ENCODE measurements at places on chromosomes 3 and 15.

GRCh38 chr15:52255008-52255407 lies 40.6 kb downstream of the MYO5C start:
- no peak for DNase-seq

GRCh38 chr3:189690237-189690636 lies 59.0 kb downstream of the TP63 start:
- DNase-seq, result no peak

- DNase-seq, result no peak
Measured at GRCh38 chr15:88911766-88912118, 1.4 kb downstream of the MFGE8 start.

DNA sequence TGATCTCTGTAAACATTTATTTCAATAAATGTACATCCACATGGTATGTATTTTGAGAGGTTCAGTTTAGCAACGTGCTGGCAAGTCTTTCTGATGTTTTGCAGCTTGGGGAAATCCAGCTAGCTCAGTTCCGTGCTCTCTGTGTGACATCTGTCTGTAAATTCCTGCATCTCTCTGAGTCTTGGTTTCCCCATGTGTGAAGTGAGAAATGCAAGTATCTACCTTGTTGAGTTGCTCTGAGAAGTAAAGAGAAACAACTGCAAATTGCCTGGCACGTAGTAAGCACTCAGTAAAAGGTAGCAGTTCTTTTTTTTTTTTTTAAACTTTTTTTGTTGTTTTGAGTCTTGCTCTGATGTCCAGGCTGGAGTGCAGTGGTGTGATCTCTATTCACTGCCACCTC lies 30.2 kb upstream of the MORF4L1 start:
- no peak for DNase-seq

DNA sequence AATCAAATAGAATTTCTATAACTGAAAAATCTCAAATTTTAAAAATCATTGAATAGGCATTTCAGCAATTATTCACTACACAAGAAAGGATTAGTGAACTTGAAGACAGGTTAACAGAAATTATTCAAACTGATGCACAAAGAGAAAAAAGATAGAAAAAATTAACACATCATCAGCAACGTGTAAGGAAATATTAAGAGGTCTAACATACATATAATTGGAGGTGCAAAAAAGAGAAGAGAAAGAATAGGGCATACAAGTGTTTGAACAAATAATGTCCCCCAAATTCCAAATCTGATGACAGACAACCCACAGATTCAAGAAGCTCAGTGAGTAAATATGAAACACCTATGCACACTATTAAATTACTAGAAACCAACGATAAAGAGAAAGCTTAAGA lies 57.1 kb downstream of the FBXL2 start:
- DNase-seq, result no peak

- DNase-seq, result no peak
Measured at GRCh38 chr15:92617549-92618520, 37.7 kb downstream of the FAM174B start.

GRCh38 chr15:39783244-39783820 lies 691 bp upstream of the FSIP1 start:
- no peak for DNase-seq

DNA sequence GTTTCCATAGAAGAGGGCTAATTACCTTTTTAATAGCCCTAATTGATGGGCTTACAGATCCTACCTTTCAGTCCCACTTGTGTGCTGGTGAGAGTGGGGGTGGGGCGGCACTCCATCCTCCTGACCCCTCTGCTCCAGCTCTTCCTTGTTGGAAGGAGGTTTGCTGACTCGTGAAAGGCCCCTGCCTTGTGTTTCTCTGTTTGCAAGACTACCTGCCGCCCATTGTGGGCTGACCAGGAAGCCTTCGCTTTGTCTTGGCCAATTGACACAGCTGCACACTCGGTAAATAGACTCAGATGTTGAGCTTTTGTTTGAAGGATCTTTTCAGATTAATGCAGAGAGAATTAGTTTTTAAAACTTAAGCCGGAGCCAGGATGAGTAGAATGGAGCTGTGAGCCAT lies 197.3 kb upstream of the HES1 start:
- no peak for DNase-seq

GRCh38 chr3:152350776-152351175 lies 82.0 kb downstream of the MBNL1 start:
- no peak for DNase-seq

DNA sequence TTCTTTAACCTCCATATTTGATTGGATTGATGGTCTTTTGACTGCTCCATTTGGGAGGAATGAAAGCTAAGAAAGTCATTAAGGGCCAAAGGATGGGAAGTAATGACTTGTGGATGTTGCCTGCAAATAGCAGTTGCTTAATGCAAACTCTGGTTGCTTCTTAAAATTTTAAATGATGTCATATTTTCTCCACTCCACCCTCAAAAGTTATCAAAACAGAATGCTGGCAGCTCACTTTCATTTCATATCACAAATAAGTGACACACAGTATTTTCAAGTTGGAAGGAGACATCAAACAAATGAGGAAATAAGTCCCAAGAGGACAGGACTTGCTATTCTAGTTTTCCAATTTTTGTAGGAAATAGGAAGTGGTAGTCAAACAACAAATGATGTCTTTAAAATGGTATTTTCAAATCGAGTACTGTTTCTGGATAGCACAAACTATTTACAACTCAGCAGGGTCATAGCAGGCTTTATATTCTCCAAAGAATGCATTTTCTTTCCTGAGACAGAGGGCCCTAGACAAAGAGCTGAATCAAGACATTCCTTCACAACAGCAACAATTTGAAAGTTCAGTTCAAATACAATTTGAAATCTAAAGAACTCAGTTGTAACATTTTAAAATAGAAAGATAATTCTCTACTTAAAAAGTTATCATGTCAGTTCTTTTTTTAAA lies 165.1 kb upstream of the UBE2E1 start:
- no peak for DNase-seq

DNA sequence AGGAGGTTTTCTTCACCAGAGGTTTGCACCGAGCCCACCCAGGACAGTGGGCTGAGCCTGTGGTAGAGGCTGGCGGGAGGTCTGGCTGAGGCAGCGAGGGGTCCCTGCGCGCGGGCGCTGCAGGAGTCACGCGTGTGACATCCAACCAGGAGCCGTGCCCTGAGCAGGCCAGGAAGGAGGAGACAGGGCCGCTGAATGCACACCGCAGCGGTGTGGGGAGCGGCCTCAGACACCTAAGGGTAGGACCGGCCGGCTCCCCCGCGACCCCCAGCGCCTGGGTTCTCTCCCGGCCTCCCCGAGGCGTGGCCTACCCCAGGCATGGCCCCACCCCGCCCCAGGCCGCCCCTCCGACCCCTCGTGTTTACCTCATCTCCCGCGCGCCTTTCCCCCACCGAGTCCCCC lies 412 bp downstream of the SLC41A3 start:
- peak; percentile 29 for DNase-seq

DNA sequence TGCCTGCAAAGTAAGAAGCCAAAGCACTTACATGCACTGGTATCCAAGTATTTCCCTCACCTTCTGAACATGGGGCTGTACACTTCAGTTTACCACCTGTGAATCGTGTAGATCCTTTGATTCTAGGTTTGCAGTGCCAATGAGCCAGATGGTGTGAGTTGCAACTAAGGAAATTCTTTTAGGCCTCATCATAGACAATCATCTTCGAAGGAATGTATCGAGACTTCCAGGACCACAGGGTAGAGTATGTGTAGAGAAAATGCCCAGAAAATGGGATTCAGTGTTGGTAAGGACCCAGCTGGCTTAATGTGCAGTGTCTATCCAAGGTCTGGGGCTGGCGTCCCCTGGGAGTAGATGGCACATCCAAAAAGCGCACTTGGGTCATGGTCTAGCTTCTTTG lies 323.2 kb upstream of the TPM1 start:
- no peak for DNase-seq

GRCh38 chr15:92413510-92413909 lies 19.8 kb downstream of the ST8SIA2 start:
- DNase-seq, result no peak

DNA sequence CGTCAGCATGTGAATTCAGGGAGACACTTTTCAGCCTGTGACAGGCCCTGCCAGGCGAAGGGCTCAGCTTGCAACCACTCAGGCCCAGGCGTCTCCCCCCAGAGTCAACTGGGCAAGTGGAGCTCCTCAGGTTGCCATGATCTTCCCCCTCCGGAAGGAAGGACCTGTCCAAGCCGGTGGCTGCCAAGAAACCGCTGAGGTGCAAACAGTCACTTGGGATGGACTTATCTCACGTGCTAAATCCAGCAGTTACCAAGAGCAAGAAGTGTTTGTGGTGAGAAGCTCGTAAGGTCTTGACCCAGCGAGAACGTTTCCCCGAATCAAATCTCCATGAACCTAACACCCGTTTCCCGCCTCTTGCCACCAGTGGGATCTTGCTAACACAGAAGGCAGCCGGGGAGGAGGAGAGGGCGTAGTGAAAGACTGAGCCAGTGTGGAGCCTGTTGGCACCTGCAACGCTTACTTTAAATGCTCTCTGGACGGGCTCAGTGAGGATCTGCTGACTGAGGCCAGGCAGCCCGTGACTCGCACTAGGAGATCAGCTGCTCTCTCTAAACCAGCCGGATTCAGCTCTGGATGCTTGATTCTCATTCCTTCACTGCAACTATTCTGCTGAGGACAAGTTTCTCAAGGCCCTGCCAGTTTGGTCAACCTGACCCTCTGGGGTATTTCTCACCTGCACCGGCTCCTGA lies 39.0 kb downstream of the IQSEC1 start:
- no peak for DNase-seq

DNA sequence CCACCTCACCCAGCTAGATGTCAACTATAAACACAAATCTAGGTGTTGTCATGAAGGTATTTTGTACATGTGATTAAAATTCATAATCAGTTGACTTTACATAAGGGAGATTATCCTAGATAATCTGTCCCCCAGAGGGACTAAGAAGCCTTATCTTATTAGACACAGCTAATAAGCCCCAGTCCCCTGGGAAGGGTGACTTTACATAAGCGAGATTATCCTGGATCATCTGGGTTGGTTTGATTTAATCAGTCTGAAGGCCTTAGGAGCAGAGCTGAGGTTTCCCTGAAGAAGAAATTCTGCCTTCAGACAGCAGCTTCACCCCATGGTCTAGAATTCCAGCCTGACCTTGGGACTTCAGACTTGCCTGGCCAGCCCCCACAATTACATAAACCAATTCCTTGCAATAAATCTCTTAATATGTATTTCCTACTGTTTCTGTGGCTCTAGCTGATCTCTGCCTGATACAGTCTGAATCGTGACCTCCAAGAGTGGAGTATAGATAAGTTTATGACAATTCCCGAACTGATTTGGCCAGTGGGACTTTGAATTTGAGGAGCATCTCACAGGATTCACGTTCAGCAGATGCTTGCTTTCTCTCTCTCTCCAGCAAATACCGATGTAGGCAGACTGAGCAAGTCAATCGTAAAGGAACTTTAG lies 66.5 kb downstream of the MRPL46 start:
- DNase-seq, result no peak

DNA sequence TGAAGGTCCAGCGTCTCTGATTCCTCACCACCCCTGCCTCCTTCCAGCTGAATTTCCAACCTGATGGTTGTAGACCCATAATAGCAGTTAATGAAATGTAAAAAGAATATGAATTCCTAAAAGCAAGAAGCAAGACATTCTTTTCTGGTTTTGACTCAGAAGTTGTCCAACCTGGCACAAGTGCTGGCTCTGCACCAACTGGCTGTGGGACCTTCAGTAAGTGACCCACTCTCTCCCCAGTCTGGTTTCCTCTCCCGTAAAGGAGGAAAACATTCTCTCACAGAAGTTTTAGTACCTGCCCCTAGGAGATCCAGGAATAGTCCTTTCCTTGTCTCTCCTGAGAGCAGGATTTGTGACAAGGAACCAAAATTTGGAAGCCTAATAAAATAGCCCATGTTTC lies 236.9 kb upstream of the TRIM42 start:
- DNase-seq, result no peak

- DNase-seq, result peak; percentile 24
Measured at GRCh38 chr15:69092159-69092558, 68.3 kb upstream of the GLCE start.

DNA sequence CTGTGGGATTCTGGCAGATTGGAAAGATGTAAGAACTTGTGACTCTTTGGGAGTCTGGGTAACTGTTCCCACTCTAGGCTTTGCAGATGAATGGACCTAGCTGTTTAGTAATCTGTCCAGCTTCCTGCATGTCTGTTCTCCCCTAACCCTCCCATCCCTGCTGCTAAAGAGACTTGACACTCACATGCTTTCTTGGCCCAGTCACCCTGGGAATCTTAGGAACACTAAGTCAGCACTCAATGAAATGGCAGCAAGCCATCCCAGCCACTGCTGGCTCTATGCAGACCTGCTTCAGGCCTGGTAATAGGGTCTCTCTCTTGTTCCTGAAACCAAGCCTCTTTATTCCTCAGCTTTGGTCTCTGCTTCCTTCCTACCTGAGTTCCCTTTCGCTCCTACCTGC lies 63.7 kb upstream of the THSD4 start:
- no peak for DNase-seq

Data from SW 1271 (cell line).